ENCODE measurements at places on chromosomes 7 and 10.
A peak's percentile ranks its signal among the peaks of the same experiment; 100 is the strongest.

DNA sequence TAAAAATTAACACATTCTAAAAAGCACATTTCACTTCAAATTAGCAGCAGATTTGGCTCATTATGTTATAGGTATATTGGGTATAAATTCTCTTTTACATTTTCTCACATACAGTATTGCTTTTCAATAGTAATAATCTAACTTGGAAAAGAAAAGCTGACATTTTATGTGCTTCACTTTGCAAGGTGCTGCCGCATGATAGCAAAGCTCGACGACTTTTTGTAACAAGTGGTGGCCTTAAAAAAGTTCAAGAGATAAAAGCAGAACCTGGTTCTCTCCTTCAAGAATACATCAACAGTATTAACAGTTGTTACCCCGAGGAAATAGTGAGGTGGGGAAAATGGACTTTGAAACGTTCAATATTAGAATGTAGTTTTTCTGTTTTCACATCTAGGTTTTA, 65.5 kb downstream of the SPAG6 start:
- peaks cover 18% of the 10 kb centered on the region for H3K27me3 ChIP-seq
- H3K27ac ChIP-seq = no peak overlapping the region
- no peaks in the 10 kb centered on the region for H3K4me1 ChIP-seq
- no peak overlapping the region for H3K4me3 ChIP-seq
- H3K36me3 ChIP-seq = no peaks in the 10 kb centered on the region
- DNase-seq = no peak

- peaks cover 20% of the 10 kb centered on the region for H3K36me3 ChIP-seq
- H3K27ac ChIP-seq = peak overlapping the region; percentile 77
- peak; percentile 13 for DNase-seq
- peaks cover 24% of the 10 kb centered on the region for H3K4me1 ChIP-seq
- H3K4me3 ChIP-seq = no peak overlapping the region
- H3K27me3 ChIP-seq = peaks cover under 1% of the 10 kb centered on the region
These were observed 93.4 kb downstream of the AVL9 start for GRCh38 chr7:32588657-32589056.

DNA sequence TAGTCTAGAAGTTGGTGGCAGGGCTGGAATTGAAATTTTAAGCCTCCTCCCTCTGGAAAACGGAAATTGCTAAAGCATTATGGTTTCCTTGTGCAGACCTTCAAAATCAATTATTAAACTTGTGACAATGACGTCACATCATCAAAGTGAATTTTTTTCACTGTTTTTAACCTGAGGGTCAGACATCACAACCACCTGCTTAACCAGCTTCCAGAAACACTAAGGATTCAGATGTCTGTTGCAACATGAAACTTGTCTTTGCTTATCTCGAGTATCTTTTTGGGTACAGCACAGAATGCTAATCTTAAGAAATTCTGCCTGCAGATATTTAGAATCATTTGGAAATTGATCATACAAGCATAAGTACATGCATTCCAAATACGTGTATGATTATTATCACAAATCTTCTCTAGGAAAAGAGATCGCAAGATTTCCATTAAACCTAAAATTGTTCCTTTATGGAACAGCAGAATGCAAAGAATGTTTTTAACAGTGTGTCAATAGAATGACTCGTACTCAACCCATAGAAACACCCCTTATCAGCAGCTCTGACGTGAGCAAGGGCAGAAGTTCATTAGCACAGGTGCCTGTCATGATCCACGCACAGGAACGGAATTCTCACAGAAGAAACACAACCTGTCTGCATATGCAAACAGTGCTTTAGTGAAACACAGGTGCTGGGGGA, 4.1 kb upstream of the GTPBP4 start:
- H3K27me3 ChIP-seq = no peaks in the 10 kb centered on the region
- no peak overlapping the region for H3K4me3 ChIP-seq
- H3K36me3 ChIP-seq = peaks cover 19% of the 10 kb centered on the region
- H3K4me1 ChIP-seq = peaks cover 15% of the 10 kb centered on the region
- no peak overlapping the region for H3K27ac ChIP-seq

DNA sequence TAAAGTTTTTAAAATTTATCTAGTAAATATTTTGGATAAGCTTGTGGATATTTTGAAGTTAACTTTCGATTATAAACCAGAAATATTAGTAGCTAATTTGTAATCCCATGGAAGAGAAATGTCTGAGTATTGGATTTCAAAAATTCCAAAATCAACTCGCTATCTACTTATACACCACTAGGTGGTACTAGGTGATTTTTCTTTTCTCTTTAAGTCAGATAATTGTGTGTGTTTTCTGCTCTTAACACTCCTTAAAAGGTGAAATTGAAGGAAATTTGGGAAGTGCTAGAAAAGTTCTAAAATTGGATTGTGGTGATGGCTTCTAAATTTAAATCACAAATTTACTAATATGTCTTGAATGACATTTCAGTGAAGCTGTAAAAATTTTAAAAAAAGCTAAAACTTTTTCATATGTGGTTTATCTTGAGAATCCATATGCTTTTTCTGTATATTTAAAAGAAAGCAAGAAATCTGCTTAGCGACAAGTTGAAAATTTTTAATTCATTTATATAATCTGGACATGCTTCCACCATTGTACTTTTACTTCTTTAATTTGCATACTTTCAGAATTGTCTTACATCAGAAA, 90.2 kb downstream of the IPMK start:
- DNase-seq = no peak
- no peaks in the 10 kb centered on the region for H3K4me1 ChIP-seq
- no peak overlapping the region for H3K4me3 ChIP-seq
- H3K27ac ChIP-seq = no peak overlapping the region
- no peaks in the 10 kb centered on the region for H3K36me3 ChIP-seq
- H3K27me3 ChIP-seq = peaks cover 10% of the 10 kb centered on the region

GRCh38 chr7:19851504-19851903, 78.1 kb upstream of the TMEM196 start:
- no peaks in the 10 kb centered on the region for H3K27me3 ChIP-seq
- no peaks in the 10 kb centered on the region for H3K36me3 ChIP-seq
- no peak for DNase-seq
- H3K4me3 ChIP-seq = no peak overlapping the region
- H3K4me1 ChIP-seq = no peaks in the 10 kb centered on the region

- H3K27ac ChIP-seq = no peak overlapping the region
- H3K36me3 ChIP-seq = no peaks in the 10 kb centered on the region
- no peak overlapping the region for H3K4me3 ChIP-seq
- H3K27me3 ChIP-seq = peaks cover 4% of the 10 kb centered on the region
These were observed 75.7 kb upstream of the SYPL1 start for GRCh38 chr7:106187613-106188350.

GRCh38 chr7:102432442-102433218, 745 bp upstream of the ORAI2 start:
- H3K27me3 ChIP-seq = no peaks in the 10 kb centered on the region
- H3K4me1 ChIP-seq = peaks cover 65% of the 10 kb centered on the region
- peak overlapping the region; percentile 90 for H3K27ac ChIP-seq

DNA sequence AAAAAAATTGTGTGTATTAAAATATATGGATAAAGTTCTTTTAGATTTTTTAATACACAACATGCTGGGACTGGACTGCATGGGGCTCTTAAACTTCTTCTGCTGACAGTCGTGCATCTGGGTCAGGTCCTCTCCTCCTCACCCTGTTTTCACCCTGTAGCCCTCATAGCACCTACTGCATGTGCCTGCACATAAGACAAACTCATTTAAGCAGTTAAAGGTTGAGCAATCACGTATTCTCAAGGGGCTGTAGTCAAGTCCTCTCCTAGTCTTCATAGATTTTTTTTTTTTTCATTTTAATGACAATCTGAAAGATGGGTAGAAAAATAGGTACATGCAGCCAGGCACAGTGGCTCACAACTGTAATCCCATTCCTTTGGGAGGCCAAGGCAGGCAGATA, 23.6 kb upstream of the PDCD4 start:
- no peaks in the 10 kb centered on the region for H3K27me3 ChIP-seq
- DNase-seq = no peak
- no peaks in the 10 kb centered on the region for H3K36me3 ChIP-seq
- peaks cover 66% of the 10 kb centered on the region for H3K4me1 ChIP-seq

- no peaks in the 10 kb centered on the region for H3K27me3 ChIP-seq
- peaks cover 62% of the 10 kb centered on the region for H3K4me1 ChIP-seq
- H3K27ac ChIP-seq = peak overlapping the region; percentile 88
- peaks cover 46% of the 10 kb centered on the region for H3K36me3 ChIP-seq
- peak overlapping the region; percentile 97 for H3K4me3 ChIP-seq
These were observed 627 bp downstream of the DUSP5 start for GRCh38 chr10:110498087-110498981.

DNA sequence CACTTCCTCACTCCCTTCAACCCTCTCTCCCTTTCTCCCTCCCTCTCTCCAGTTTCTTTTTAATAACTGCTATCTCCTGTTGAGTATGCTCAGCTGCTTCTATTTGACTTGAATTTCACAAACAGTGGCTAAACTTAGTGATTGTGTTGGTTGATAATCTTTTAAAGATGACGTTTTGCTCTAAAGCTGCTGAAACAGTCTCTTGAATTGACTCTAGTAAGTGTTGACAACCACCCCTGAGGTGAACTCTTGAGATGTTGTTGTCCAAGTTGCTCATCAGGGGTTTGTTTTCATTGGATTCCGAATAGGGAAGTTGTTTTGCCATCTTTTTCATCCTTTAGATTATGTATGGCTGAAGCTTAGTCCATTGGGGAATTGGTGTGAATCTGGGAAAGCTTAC, 176.2 kb downstream of the TWIST1 start:
- no peak overlapping the region for H3K27ac ChIP-seq
- DNase-seq = no peak
- no peaks in the 10 kb centered on the region for H3K36me3 ChIP-seq

- H3K36me3 ChIP-seq = no peaks in the 10 kb centered on the region
- no peaks in the 10 kb centered on the region for H3K4me1 ChIP-seq
- no peak overlapping the region for H3K27ac ChIP-seq
- no peaks in the 10 kb centered on the region for H3K27me3 ChIP-seq
These were observed 199.5 kb upstream of the PPP2R2D start for GRCh38 chr10:131701131-131701947.

Measured in activated naive CD8-positive, alpha-beta T cell treated with anti-CD3 and anti-CD28 coated beads, Interleukin-2, amount 50 U/mL, for 24 hours (primary cell).